ENCODE measurements at places on chromosomes 3 and 15.

- no peak for DNase-seq
Measured at GRCh38 chr15:28128031-28128430, 28.9 kb upstream of the OCA2 start.

GRCh38 chr15:73355612-73356265 is 13.0 kb downstream of the HCN4 start:
- no peak for DNase-seq

DNA sequence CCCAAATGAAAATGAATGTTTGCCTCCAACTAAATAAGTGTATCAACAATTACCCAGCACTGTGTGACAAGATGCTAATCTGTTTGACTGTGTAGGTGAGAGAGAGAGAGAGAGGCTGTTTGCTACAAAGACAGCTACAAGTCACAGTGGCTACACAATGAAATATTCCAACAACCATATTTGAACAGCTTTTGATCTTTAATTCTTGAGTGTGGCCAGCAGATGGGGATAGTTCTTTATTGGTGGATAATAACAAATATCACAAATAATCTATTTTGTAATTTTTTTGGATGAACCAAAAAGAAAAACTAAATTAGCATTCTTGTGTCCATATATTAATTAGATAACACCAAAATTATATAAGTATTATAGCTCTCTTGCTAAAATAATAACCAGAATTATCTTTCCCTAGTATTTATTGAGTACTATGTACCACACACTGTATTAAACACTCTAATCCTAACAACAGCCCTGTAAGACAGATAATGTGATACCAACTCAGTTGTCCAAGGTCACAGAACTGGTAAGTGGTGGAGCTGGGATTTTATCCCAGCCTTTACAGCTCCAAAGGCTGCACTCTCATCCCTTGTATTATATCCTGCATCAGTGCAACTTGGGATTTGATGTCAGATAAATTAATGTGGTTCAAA is 61.9 kb upstream of the C3orf80 start:
- no peak for DNase-seq

- DNase-seq, result no peak
Measured at GRCh38 chr3:69178082-69178481, 55.7 kb upstream of the LMOD3 start.

DNA sequence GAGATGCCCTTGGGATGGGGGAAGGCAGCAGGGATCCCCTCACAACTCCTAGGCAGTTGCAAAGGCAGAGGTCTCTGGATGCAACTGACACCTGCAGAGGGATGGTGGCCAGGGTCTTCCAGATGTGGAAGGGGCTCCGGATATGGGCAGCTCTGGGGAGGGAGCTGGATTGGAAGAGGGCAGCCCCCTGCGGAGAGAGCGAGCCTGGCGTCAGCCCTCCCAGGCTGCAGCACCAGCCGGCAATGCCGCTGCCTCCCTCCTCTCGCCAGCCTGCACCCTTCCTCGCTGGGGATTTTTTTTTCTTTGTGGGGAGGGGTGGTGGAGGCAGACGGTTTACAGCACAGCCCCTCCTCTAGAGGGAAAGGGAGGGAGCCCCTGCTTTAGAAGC is 1.6 kb downstream of the INSYN1 start:
- no peak for DNase-seq

GRCh38 chr3:195596765-195597171 is 13.0 kb upstream of the APOD start:
- no peak for DNase-seq

GRCh38 chr3:87997298-87997697 is 61.5 kb downstream of the CGGBP1 start:
- no peak for DNase-seq

DNA sequence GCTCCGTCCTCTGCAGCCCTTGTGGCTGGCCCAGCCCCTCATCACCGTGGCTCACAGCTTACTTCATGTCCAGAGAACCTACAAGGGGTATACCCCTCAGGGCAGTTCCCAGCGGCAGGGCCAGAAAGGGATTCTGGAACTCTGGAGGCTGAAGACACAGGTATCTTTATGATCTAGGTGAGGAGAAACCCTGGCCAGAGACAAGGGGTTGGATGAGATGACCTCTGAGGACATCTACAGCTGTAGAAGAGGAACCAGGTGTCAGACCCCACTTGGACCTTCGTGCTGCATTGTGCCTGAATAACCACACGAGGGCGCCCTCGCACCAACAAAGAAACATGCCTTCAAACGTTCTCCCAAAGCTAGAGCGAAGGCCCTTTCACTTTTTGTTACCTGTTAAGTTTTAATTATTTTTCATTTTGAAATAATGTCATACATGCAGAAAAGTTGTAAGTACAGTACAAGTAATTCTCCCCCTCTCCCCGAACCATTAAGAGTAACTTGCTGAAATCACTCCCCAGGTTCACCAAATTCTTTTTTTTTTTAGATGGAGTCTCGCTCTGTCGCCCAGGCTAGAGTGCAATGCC is 118.7 kb upstream of the SMAD3 start:
- no peak for DNase-seq

GRCh38 chr3:174955513-174956016 is 96.4 kb downstream of the NAALADL2 start:
- no peak for DNase-seq

- DNase-seq, result no peak
Measured at GRCh38 chr3:184361932-184362667, 590 bp downstream of the POLR2H start.

GRCh38 chr3:58129041-58129770 is 81.6 kb downstream of the DNASE1L3 start:
- DNase-seq, result no peak

DNA sequence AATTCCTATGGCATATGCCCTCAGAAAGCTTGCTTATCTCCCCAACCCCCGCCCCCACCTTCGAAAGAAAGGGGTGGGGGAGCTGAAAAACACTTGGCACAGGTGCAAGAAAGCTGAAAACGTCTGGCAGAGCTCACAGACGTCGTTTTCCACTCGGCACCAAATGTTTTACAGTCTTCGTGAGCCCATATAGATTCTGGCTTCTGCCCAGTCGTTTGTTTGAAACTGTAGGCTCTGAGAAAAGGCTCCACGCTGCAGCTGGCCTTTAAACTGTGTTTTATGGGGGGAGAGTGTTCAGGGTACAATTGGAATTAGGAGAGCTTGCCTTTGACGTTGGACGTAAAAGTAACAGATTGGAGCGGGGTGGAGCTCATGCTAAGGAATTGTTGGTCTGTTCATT is 130.3 kb downstream of the MDFIC2 start:
- DNase-seq, result no peak

- DNase-seq, result no peak
Measured at GRCh38 chr15:52098323-52098722, 14.3 kb downstream of the BCL2L10 start.

All from AG04449 (cell line).